Endothelial cell of umbilical vein (primary cell): ENCODE measurements at places on chromosomes 6 and 20.

DNA sequence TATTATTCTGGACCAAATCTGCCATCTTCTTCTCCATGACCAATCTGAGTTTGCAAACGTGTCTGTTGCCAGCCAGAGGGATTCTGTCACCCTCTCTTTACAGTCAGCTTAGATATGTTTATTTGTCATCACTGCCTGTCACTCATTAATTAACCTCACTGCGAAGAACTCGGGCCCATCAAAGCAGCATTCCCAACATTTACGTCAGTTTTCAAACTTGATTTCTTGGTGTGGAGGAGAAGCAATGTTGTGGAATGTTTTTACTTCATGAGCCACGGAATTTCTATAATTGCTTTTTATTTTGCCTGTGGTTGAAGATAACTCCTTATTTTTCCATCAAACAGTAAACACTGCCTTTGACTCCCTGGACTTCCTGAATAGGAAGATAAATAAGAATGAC is 91.8 kb upstream of the CNKSR3 start:
- no peaks in the 10 kb centered on the region for H3K36me3 ChIP-seq
- H3K27ac ChIP-seq: no peak overlapping the region
- H3K27me3 ChIP-seq: no peaks in the 10 kb centered on the region
- no peaks in the 10 kb centered on the region for H3K4me1 ChIP-seq
- no peak for DNase-seq
- H3K4me3 ChIP-seq: no peak overlapping the region

GRCh38 chr20:20571068-20571780 is 141.2 kb downstream of the RALGAPA2 start:
- H3K4me1 ChIP-seq: no peaks in the 10 kb centered on the region
- H3K27me3 ChIP-seq: no peaks in the 10 kb centered on the region
- no peak overlapping the region for H3K4me3 ChIP-seq
- H3K36me3 ChIP-seq: peaks cover 6% of the 10 kb centered on the region
- no peak overlapping the region for H3K27ac ChIP-seq

GRCh38 chr20:623704-624103 is 13.6 kb upstream of the TCF15 start:
- H3K27ac ChIP-seq: no peak overlapping the region
- peaks cover 2% of the 10 kb centered on the region for H3K27me3 ChIP-seq
- H3K4me1 ChIP-seq: no peaks in the 10 kb centered on the region

GRCh38 chr20:56400001-56400640 is 7.7 kb downstream of the CSTF1 start:
- no peak overlapping the region for H3K27ac ChIP-seq
- H3K4me1 ChIP-seq: no peaks in the 10 kb centered on the region
- no peaks in the 10 kb centered on the region for H3K27me3 ChIP-seq
- peaks cover 24% of the 10 kb centered on the region for H3K36me3 ChIP-seq

DNA sequence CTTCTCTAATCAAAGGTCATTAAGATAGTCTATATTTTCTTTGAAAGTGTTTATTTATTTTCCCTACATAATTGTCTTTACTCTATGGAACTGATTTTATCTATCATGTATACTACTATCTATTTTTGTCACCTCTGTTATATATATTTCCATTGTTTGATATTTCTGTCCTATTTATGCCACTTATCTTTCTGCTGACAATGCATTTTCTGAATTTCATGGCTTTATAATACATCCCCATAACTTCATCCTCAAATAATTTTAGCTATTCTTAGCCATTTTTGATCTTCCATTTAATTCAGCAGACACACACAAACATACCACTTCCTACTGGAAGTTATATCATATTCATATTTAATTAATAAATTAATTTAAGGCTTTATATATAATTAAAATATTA is 123.7 kb downstream of the EPHA7 start:
- no peak overlapping the region for H3K4me3 ChIP-seq
- H3K4me1 ChIP-seq: no peaks in the 10 kb centered on the region
- H3K27me3 ChIP-seq: no peaks in the 10 kb centered on the region
- no peak for DNase-seq
- no peak overlapping the region for H3K27ac ChIP-seq

GRCh38 chr6:2845880-2846208 is 4.2 kb upstream of the SERPINB1 start:
- no peaks in the 10 kb centered on the region for H3K36me3 ChIP-seq
- no peak overlapping the region for H3K4me3 ChIP-seq
- no peak for DNase-seq
- H3K27ac ChIP-seq: no peak overlapping the region
- H3K27me3 ChIP-seq: no peaks in the 10 kb centered on the region
- H3K4me1 ChIP-seq: peaks cover 29% of the 10 kb centered on the region
